ENCODE measurements at places on chromosomes 5 and 9.

GRCh38 chr5:90381213-90381929, 28.2 kb downstream of the CETN3 start:
- no peak overlapping the region for H3K4me3 ChIP-seq
- DNase-seq: peak; percentile 83
- no peaks in the 10 kb centered on the region for H3K36me3 ChIP-seq
- no peaks in the 10 kb centered on the region for H3K27me3 ChIP-seq
- H3K4me1 ChIP-seq: peaks cover 13% of the 10 kb centered on the region

DNA sequence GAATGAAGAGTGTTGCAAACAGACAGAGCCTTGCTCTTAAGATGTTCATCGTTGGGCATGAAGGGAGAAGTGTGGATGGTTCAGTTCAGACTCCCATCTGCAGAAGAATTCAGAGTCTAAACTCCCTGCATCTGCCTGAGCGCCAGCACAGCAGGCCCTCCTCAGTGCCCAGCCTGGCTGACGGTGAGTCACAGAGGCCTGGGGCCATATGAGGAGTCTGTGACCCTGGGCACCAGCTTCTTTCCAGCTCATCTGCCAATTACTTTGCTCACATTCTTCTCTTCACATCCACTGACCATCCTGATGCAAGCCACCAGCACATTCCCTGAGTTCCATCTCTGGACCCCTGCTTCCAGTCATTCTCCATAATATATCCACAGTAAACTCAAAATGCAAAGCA, 401.1 kb upstream of the TRPC7 start:
- H3K27ac ChIP-seq: no peak overlapping the region
- H3K27me3 ChIP-seq: no peaks in the 10 kb centered on the region
- H3K36me3 ChIP-seq: no peaks in the 10 kb centered on the region
- no peak overlapping the region for H3K4me3 ChIP-seq

DNA sequence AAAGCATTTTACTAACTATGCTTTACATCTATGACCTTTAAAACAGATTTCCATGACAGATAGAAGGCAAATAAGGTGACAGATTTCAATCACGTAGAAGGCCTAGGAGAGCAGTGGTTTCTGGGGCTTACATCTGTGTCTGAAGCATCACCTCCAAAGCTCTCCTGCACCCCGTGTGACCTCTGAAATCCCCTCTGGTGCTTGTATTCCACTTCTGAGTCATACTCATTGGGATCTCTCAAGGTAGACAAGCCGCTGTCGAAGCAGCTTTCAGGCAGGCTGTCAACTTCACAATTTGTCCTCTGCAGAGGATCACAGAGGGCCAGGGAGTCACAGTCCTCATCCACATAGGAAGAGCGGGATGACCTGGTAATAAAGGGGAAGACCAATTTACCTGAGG, 62.2 kb downstream of the RASEF start:
- no peak overlapping the region for H3K4me3 ChIP-seq
- H3K36me3 ChIP-seq: no peaks in the 10 kb centered on the region
- no peak overlapping the region for H3K27ac ChIP-seq
- H3K27me3 ChIP-seq: no peaks in the 10 kb centered on the region
- no peak for DNase-seq

DNA sequence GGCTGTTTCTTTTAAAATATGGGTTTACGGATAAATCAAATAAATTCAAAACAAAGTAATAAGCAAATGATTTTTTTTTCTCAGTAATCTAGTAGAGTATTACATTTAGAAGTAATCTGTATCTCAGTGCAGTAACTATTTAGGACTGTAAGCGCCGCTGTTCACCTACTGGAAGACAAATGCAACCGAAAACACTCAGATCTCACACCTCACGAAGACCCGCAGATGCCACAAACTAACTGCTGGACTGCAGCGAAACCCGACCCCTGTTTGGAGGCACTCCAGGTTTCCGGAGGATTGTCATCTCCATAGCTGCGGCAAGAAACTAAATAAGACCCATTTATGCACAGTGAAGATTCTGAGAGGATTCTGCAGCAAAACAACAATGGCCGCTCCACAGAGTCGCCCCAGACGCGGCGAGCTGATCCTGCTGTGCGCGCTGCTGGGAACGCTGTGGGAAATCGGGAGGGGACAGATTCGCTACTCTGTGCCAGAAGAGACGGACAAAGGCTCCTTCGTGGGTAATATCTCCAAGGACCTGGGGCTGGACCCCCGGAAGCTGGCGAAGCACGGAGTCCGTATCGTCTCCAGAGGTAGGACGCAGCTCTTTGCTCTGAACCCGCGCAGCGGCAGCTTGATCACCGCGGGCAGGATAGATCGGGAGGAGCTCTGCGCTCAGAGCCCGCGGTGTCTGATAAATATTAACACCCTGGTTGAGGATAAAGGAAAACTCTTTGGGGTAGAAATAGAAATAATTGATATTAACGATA, at the start of gene PCDHGA8:
Gene PCDHGA8 (plus strand): TSS at position 205 of the 770 bp plus-strand sequence. CDS start 181 bp downstream, at position 386.
- no peak for DNase-seq
- no peak within 1 kb of the TSS for H3K4me3 ChIP-seq
- H3K27ac ChIP-seq: no peak within 1 kb of the TSS
- H3K27me3 ChIP-seq: no peaks in the 10 kb centered on the region

DNA sequence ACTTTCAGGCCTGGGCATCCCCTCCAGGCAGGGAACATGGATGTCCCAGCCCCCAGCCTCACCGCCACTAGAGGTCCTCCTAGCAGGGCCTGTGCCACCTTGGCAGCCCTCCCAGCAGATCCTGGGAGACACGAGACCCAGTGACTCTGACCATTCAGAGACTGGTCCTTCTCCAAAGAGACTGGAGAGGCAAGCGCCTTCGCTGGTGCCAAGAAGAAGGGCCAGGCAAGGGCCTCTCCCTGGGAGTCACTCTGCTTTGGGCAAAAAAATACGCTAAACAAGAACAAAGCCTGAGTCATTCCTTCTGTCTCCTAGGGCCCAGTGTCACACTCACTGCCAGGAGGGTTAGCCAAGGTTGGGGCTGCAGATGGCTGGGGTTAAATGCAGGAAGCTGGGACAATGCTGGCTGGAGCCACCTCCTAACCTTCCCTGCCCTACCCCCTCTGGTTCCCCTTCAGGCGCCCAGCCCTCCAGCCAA, 35.3 kb upstream of the SMIM23 start:
- peak; percentile 42 for DNase-seq
- no peak overlapping the region for H3K27ac ChIP-seq
- H3K36me3 ChIP-seq: no peaks in the 10 kb centered on the region
- H3K4me1 ChIP-seq: no peaks in the 10 kb centered on the region

GRCh38 chr9:25322142-25322541, 356.1 kb downstream of the TUSC1 start:
- no peak overlapping the region for H3K4me3 ChIP-seq
- no peaks in the 10 kb centered on the region for H3K36me3 ChIP-seq
- no peak overlapping the region for H3K27ac ChIP-seq
- H3K27me3 ChIP-seq: no peaks in the 10 kb centered on the region
- H3K4me1 ChIP-seq: no peaks in the 10 kb centered on the region

DNA sequence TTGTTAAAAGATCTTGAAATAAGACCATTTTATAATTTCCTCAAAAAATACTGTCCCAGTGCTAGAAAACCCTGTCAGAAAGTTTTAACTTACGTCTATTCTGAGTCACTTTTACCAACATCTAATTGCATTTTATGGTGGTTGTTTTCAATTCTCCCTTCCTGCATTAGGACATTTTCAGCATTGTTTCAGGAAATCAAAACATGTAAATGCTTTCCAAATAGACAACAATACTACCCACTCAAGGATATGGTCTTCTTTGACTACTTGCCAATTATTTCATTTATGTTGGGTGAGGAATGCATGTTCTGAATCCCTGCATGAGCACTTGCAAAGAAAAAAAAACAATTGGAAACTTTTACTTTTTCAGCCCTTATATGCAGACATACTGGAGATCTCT, 284.6 kb upstream of the PDE4D start:
- H3K4me1 ChIP-seq: no peaks in the 10 kb centered on the region
- no peak overlapping the region for H3K27ac ChIP-seq
- H3K27me3 ChIP-seq: peaks cover 10% of the 10 kb centered on the region
- H3K4me3 ChIP-seq: no peak overlapping the region
- H3K36me3 ChIP-seq: no peaks in the 10 kb centered on the region

DNA sequence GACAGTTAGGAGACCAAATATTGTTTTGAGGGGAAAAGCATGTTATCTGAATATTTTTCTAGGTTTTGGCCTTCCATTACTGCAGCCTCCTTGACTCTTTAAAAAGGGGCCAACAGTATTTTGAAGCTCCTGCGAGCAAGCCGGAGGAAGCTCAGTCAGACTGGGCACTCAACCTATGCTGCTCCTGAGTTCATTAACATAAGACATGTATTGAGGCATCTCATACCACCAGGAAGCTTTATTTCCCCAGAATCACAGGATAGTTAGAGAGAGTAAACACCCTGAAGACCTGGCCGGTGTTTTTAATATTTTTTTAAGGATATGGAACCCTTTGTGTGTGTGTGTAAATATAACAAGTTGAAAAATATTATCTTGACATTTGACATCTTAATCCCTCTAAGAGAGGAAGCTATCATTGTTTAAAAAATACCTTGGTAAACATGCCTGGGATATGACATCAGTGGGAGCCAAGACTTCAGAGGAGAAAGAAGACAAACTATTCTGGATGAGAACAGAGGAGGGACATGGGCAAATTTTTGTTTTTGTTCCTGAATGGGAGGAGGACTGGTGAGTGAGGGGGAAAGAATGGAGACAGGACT, 139.3 kb upstream of the SLIT3 start:
- H3K4me1 ChIP-seq: no peaks in the 10 kb centered on the region
- peaks cover 27% of the 10 kb centered on the region for H3K27me3 ChIP-seq
- no peak overlapping the region for H3K27ac ChIP-seq
- H3K4me3 ChIP-seq: no peak overlapping the region

- no peaks in the 10 kb centered on the region for H3K27me3 ChIP-seq
- no peak overlapping the region for H3K4me3 ChIP-seq
- H3K4me1 ChIP-seq: no peaks in the 10 kb centered on the region
- no peak for DNase-seq
Measured at GRCh38 chr5:92313385-92313784, 930.3 kb upstream of the ARRDC3 start.

DNA sequence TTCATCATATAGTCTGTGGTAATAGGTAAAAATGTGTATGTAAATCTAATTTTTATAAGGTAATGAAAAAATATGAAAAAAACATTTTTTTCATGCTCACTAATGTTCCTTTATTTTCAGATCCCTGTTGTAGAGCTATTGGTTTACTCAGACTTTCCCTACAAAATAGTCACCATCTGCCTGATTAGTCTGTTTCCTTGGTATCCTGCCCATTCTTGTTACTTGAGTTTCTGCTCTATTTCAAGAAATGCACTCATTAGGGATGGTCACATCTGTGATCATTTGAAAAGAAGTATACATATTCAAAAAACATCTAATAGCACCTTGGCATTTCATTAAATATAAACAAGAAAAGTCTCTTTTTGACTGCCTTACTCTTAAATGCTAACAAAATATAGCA, 21.6 kb upstream of the RASA1 start:
- no peak overlapping the region for H3K27ac ChIP-seq
- no peaks in the 10 kb centered on the region for H3K27me3 ChIP-seq
- no peak overlapping the region for H3K4me3 ChIP-seq
- H3K4me1 ChIP-seq: no peaks in the 10 kb centered on the region
